ENCODE measurements at places on chromosomes 12 and 14. TPM values are rescaled to one million over a fixed set of nuclear protein-coding genes. Genes with fewer than 3 reads are reported as not detected.

Gene KRT3
- not detected for total RNA-seq

Gene PDZRN4
- total RNA-seq: 0.08 TPM

Gene VRTN
- not detected for total RNA-seq

Gene IL26
- total RNA-seq: not detected

Gene PROX2
- not detected for total RNA-seq

Gene SPIC
- not detected for total RNA-seq

Gene KCNH5
- total RNA-seq: 0.24 TPM

Gene PLEKHG7
- total RNA-seq: 0.13 TPM
